Stimulated activated CD4-positive, alpha-beta T cell treated with anti-CD3 and anti-CD28 coated beads, TNF-alpha, amount 100 ng/mL, for 4 hours (primary cell): ENCODE measurements at places on chromosomes 12 and 14.

DNA sequence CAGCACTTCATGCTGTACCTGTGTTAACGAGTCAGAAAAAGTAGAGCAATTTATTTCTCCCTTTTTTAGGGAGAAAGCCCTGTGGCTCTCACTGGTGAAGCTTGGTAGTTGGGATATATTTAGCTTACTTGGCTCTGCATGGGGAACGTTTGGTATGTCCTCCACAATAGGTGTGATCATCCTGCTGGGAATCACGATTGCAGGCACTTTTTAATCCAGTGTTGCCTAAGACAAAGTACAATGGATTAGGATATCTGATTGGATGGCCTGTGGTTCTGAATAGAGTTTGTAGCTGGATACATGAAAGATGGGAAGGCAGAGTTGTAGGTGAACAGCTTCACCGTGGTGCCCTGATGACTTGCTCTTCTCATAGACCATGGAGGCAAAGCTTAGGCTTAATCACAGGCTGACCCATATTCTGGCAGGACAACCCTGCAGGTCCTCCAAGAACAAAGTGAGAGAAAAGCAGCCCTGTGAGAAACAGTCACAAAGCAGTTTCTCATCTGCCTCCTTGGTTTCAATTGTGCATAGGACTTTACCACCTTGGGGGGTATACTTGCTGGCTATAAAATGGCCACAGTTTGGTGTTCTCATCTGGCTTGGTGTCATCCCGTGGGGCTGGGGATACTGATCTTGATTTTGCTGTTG lies 7.5 kb downstream of the RESF1 start:
- no peak for DNase-seq

DNA sequence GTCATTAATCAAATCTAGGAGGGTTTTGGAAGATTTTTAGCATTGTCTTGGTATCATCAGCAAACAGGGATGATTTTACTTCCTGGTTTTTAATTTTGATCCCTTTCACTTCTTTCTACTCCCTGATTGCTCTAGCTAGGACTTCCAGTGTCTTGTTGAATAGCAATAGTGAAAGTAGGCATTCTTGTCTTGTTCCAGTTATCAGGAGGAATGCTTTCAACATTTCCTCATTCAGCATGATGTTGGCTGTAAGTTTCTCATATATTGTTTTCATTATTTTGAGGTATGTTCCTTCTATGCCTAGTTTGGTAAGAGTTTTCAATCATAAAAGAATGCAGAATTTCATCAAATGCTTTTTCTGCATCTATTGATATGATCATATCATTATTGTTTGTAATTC lies 244.2 kb upstream of the CLEC14A start:
- no peak for DNase-seq

DNA sequence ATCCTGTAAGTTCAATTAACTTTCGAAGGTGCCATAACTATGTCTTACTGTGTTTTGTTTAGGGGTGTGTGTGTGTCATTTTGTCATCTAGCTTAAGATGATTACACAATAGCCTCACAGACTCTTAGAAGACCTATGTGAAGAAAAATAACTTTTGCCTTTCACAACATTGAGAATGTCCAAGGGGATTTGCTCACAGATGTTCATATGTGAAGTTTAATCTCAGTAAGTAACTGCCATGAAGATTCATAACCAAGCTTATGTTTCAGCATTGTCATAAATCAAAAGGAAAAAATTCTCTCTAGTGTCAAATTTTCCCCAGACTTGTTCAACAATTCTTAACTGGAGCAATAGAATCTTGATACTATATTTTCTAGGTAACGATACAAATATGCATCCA lies 226.1 kb upstream of the PRKD1 start:
- no peak for DNase-seq

DNA sequence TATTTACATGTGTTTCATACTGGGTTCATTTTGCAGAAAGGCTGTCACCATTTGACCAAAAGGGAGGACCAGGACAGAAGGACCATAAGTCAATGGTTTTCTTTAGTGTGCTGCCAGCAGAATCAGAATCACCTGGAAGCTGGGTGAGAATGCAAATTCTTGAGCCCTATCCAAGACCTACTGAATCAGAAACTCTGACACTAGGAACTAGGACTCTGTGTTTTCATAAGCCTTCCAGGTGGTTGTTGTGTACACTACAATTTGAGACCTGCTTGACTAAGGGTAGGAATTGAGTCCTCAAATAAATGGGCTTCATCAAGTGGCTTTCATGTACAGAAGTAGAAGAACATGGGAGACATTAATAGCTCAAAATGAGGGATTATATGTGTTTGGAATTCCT lies 32.2 kb downstream of the PDE6H start:
- DNase-seq = no peak

DNA sequence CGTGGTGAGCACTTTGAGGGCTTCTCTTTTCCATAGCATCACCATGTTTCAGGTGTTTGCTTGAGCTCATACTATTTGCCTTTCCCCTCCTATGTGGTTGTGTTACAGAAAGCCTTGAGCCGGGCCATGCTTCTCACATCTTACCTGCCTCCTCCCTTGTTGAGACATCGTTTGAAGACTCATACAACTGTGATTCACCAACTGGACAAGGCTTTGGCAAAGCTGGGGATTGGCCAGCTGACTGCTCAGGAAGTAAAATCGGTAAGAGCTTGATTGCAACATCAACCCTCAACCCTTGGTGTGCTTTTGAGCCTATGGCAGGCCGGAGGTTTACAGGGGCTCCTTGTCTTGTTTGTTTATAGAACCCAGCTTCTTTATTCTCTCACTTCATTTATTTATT lies 8.1 kb downstream of the LETMD1 start:
- DNase-seq = no peak

DNA sequence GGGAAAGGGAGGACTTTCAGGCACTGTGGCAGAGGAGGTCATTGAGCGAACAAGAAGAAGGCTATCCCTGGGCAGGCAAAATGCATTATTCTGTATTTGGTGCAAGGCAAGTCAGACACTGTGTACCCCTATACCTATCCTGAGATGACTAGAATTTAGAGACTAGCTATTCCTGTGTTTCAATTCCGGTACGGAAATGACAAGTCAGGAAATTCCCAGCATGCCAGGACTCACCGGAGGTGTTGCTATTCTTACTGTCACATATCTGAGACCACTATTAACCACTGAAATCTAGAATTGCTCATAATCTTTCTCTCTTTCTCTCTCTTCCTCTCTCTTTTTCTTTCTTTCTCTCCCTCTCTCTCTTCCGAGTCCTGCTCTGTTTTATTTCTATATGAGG lies 297.1 kb downstream of the PDZRN4 start:
- DNase-seq = no peak

DNA sequence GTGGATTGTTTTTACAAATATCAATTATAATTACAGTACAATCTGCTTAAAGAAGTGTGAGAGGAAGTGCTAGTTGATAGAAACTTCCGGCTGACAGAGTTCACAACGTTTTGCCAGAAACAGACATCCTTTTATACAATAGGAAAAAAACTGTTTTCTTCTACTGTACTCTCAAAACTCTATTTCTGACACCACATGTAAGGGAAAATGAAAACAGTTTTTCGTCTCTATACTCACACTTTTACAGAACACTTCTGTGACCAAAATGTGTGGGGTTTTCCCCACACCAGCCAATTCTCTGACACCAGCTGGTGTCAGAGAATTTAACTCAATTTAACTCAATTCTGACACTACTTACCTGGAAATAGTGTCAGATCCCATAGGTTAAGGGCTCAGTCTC lies 24.2 kb upstream of the HIF1A start:
- DNase-seq = peak; percentile 28

DNA sequence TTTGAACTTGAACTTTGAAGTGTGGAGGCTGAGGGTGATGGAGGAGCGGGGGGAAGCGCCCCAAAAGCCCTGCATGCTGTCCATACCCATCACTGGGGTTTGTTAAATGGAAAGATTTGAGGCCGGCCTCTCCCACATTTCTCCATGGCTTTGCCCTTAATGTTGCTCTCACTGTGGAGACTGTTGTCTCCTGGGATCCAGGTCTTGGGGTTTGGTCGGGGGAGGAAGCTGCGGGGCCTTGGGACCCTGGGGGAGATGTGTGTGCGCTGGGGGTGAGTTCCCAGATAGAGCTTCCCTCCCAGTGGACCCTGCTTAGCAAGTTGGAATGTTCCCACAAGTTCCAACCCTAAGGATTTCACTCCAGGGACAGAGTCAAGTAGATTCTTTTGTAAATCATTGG lies 28.0 kb upstream of the LRTM2 start:
- DNase-seq = no peak

- no peak for DNase-seq
Measured at GRCh38 chr14:48723841-48724495, 862.2 kb downstream of the RPS29 start.
